ENCODE measurements at places on chromosomes 1 and 21. TPM values are rescaled to one million over a fixed set of nuclear protein-coding genes. Genes with fewer than 3 reads are reported as not detected.

- peaks cover 12% of the 10 kb centered on the region for H3K4me1 ChIP-seq
- H3K4me3 ChIP-seq: peak overlapping the region; percentile 8
- peaks cover 18% of the 10 kb centered on the region for H3K36me3 ChIP-seq
Observed at GRCh38 chr1:170670802-170671628, 7.1 kb downstream of the PRRX1 start.

DNA sequence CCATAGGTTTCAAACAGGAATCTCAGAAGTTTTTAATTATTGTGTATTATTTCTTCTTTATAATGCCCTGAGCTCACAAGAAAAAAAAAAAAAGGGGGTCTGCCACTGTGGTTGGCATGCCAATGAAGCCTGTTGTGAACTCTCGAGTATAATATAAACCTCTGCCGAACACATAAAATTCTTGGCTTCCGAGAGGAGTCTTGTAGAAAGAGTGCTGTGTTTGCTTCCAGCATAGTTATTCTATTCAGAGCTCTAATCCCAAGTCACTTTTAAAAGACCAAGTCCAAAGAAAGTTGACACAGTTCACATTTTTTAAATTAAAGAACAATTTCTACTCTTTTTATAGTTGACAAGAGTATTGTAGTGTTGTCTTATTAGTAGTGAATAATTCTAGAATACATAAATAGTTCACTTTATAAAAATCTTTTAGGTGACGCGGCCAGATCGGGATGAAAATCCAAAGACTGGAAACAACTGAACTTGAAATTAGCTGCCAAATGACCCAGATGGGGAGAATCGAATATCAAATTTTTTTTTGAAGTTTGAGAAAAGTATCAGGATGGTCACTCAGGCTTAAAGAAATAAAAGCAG lies 293.2 kb downstream of the DUSP10 start:
- no peak for DNase-seq
- H3K4me3 ChIP-seq: no peak overlapping the region
- no peaks in the 10 kb centered on the region for H3K27me3 ChIP-seq
- no peaks in the 10 kb centered on the region for H3K36me3 ChIP-seq
- no peaks in the 10 kb centered on the region for H3K4me1 ChIP-seq
- no peak overlapping the region for H3K27ac ChIP-seq

Gene AGMAT
- total RNA-seq: 1.0 TPM

Gene KCNA2
- under 0.01 TPM for total RNA-seq

DNA sequence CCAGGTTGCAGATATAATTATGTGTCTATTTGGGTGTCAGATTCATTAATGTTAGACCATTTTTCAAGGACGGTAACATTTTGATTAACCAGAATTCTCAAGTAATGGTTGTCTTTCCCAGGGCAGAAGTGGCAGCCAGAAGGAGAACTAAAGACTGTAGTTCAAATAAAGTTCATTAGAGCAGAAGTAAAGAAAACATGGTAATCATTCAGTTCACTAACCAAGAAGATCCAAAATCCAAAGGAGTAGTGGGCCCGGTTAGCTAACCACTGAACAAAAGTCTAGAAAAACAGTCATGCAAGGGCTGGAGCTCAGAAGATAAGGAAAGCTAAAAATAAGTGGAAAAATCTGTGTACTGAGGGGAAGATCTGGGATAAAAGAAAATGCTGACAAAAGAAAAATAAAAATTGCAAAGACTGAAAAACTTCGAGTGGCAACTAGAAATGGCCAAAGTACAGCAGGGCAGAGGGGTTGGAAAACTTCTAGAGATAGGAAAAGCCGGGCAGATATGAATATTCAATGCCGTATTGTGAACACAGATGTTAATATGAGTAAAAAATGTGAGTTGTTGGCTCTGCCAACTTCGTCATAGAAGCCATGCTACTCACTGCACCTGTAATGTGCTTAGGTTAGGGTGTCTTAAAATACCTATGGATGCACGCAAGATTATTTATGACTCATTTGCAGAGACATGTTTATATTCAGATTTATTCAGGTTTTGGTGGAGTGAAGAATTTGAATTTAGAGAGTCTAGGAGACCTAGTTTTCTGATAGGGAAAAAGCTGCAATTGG lies 925.9 kb downstream of the LTN1 start:
- no peak overlapping the region for H3K27ac ChIP-seq
- H3K27me3 ChIP-seq: no peaks in the 10 kb centered on the region
- no peak overlapping the region for H3K4me3 ChIP-seq
- H3K36me3 ChIP-seq: no peaks in the 10 kb centered on the region
- DNase-seq: peak; percentile 7

GRCh38 chr1:27858072-27858948 lies 14.0 kb upstream of the THEMIS2 start:
- peaks cover 6% of the 10 kb centered on the region for H3K4me1 ChIP-seq
- no peak overlapping the region for H3K27ac ChIP-seq
- no peaks in the 10 kb centered on the region for H3K36me3 ChIP-seq
- no peak overlapping the region for H3K4me3 ChIP-seq

Gene NPPA
- total RNA-seq: not detected

DNA sequence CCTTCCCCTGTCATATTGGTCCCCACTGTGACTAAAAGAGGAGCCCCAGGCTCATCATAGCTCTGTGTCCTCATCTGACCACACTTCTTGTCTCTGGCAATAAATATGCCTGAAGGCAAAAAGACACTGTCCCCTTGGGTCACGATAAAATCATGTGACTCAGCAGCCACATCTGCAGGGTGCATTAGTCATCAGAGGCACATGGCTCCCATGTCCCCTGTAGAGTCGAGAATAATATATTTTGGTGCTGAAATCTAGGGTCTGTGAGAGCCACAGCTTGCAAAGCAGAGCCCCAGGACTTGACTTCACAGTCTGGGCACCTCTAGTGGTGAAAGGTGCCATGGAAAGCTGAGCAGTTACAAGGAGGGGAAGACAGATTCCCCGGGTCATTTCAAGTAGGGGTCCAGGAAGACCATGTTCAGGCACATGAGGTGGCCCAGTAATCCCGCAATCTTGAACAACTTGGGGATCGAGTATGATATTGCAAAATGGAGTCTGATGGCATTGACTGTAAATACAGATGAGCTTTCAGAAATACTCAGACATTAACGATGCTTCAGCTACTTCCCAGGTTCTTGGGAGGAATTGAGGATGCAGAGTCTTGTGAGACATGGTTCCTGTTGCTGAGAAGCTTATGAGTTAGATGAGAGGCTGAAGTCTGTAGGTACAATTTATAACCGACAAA lies 68.6 kb downstream of the SLC35F3 start:
- no peaks in the 10 kb centered on the region for H3K36me3 ChIP-seq
- H3K27me3 ChIP-seq: no peaks in the 10 kb centered on the region
- DNase-seq: no peak
- no peak overlapping the region for H3K4me3 ChIP-seq
